ENCODE measurements at places on chromosomes 2 and 18.

- no peak for DNase-seq
These were observed 49.7 kb downstream of the SCN7A start for GRCh38 chr2:166444306-166444705.

DNA sequence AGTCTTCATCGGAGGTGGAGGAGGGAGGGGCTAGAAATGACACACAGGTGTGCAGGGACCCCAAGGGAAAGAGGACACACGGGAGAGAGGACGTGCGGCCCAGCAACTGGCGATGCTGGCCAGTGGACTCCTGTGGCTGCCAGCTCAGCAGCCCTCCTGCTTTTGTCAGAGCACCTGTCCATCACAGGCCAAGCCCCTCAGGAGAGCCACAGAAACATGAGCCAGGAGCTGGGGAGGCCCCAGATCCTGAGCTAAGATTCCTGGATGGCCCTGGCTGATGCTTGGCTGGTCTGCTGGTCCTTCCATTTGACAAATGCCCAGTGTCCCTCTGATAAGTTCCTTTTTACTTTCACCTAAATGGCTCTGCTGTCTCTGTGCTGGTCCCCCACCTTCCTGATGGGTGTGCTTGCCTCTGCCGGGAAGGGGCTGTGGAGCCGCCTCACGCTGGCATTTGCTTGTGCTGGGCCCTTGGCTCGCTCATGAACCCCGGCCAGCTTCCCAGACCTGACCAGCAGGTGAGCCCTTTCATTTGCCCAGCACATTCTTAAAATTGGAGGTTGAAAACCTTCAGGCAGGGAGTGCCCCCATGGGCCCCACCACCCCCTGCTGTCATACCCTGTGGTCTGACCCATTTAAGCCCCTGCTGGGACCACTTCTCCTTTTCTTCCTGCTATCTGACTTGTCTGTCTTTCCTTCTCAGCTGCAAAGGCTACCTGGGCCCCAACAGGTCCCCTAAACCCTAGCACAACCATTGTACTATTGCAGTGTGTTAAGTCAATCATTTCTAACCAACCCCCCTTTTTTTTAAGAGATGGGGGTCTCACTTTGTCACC, 37.3 kb downstream of the CYP27C1 start:
- no peak for DNase-seq

DNA sequence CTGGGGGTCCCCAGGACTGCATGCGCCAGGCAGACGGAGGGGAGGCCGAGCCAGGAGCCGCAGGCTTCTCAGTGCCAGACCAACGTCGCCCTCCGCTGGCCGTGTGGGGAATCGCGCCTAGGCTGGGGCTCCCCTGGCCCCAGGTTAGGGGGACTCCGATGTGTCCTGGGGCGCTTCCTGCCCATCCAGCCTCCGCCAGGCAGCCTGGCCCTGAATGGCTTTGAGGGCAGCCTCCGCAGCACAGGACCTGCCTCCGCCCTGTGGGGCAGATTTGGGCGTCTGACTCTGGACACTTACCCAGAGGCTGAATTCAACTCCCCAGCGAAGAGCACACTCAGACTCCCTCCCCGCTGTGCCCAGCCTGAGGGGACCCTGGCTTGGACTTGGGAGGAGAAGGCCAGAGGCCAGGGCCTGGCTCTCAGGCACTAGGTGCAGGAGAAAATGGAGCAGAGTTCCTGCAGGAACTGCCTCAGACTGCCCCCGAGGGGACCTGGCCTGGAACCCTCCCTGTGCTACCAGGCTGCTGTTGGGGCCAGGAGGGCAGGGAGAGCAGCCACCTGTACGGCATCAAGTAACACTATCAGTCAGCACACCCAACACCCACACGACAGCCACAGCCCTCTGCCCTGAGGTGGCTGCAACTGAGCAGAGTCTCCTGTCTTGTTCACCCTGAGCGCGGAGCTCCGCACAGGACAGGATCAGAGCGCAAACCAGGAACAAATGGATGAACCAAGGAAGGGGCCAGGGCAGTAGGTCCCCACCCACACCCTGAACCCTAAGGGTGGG, 597 bp upstream of the TEKT4 start:
- DNase-seq: no peak

GRCh38 chr2:144357623-144358373, 162.1 kb downstream of the ZEB2 start:
- DNase-seq: no peak

- DNase-seq: no peak
These were observed 473.5 kb downstream of the RIT2 start for GRCh38 chr18:42641996-42642395.

GRCh38 chr18:70288171-70288850, 534 bp upstream of the SOCS6 start:
- no peak for DNase-seq

DNA sequence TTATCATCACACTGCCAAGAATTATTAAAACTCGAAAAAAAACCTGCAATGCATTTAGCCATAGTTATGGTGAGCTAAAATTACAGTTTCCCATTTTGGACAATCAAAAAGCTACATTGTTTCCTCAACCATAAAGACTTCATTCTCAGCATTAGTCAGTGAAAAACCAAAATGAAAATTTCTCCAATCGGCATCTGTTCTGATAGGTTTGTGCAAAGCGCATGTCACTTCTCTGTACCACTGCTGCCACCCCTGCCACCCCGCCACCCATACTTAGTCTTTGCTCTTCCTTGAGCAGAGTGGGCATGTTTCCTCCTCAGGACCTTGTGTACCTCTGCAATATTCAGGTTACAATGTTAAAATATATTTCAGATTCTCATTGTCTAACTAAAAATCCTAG, 7.1 kb upstream of the ZBTB14 start:
- DNase-seq: no peak

- no peak for DNase-seq
These were observed 1339.6 kb upstream of the LRRTM1 start for GRCh38 chr2:81644189-81644588.

- DNase-seq: no peak
These were observed 138.5 kb downstream of the MEIS1 start for GRCh38 chr2:66573416-66573815.

DNA sequence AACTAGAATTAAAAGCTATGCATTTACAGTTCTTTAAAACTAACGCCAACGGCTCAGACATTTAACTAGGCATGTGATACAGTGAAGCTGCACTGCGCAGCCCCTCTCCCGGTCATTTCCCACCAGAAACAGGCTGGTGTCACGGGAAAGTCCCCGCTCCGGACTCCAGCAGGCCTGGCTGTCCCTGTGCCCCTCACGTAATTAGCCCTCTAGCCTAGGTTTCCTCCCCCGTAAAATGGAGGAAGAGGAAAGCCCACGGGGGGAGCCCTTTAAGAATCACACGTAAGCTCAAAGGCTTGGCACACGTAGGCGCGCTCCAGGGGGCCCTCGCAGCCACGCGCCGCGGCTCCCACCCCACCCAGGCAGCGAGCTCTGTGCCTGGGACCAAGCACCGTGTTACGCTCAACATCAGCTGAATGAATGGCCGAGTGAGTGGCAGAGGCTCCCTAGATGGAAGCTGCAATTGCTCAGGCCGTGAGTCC, 48.0 kb downstream of the KCNIP3 start:
- DNase-seq: no peak

- DNase-seq: no peak
These were observed 38.5 kb upstream of the MYO3B start for GRCh38 chr2:170139276-170139967.

- no peak for DNase-seq
These were observed 297.5 kb downstream of the PIEZO2 start for GRCh38 chr18:10851824-10852319.

GRCh38 chr2:170324640-170325046, 146.7 kb downstream of the MYO3B start:
- DNase-seq: no peak

DNA sequence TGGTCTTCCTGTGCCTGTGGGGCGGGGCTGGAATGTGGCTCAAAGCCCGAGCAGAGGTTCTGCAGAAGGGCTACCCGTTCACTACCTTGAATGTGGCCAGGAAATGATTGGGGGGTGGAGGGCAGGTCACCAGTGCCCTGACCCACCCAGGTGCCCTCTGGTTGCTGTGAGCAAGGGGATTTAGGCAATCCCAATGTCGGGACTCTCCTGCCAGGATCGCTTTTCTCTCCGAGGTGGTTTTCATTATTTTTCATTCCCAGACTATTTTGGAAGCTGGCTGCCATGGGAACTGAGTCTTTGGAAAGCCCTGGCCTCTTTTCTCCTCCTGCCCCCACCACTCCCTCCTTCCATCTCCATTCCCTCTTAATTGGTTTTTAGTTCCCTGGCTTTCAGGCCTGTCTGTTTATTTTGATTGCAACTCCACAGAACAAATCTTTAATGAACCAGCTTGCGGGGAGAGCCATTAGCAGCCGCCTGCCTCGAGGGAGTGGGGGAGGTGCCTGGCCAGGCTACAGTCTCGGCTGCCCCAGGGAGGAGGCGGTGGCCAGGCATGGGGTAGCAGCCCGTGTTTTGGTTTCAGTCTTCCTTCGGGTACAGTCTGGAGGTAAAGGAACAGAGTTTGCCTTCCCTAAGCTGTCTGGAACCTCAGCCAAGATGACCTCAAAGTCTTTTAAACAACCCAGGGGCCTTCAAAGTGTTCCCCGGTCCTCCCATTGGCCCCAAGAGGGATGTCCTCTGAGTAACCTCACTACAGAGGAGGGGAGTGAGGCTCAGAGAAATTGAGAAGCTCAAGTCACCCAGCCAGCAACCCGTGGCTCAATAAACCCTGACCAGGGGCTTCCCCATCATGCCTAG, 114.4 kb upstream of the HAAO start:
- no peak for DNase-seq

GRCh38 chr2:183149489-183149888, 25.2 kb downstream of the NUP35 start:
- no peak for DNase-seq

GRCh38 chr2:218694405-218695145, 16.1 kb upstream of the TTLL4 start:
- DNase-seq: no peak

- DNase-seq: no peak
These were observed 98.9 kb upstream of the CHRNA1 start for GRCh38 chr2:174863183-174863582.

GRCh38 chr2:86249579-86250391, 50.5 kb downstream of the MRPL35 start:
- no peak for DNase-seq

DNA sequence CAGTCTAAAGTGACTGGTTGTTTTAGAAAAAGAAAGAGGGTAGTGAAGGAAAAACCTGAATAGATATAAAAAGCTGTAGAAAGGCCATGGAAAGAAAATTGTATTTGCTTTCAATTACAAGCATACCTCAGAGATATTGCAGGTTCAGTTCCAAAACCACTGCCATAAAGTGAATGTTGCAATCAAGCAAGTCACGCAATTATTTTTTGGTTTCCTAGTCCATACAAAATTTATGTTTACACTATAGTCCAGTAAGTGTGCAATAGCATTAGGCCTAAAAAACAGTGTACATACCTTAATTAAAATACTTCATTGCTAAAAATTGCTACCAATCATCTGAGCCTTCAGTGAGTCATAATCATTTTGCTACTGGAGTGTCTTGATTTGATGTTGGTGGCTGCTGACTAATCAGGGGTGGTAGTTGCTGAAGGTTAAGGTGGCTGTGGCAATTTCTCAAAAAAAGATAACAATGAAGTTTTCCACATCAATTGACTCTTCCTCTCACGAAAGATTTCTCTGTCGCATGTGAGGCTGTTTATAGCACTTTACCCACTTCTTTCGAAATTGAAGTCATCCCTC, 2003.8 kb upstream of the PIK3C3 start:
- no peak for DNase-seq

DNA sequence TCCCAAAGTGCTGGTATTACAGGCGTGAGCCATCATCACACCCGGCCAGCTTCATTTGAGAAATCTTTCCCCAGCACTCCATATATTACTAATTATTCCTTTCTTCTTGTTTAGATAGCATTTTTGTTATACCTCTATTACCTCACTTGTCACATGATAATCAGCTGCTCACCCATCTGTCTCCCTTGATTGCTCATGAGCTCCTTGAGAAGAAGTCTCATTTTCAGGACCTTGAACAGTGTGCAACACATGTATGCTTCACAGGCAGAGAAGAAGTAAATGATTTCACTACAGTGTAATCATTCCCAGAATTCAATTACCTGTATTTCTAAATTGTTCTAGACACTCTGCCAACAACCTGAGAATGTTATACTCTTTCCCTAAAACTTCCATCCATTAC, 6.2 kb downstream of the PAIP2B start:
- DNase-seq: no peak

DNA sequence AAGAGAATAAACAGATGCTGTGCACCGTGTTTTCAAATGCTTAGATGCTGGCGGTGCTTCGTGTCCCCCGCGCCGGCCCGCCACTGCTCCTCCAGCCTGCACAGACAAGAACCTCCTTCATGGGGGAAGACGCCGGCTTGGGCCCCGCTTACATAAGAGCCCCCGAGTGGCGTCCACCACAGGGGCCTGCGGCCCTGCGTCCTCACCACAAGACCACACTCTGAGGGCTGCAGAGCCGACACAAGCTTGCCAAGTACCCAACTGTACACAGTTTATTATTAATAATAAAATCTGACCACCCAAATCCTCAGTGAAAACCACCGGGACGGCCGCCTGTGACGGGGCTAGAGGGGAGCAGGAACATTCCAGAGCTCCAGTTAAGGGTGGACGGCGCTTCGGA, 232.2 kb downstream of the HDAC4 start:
- DNase-seq: no peak

DNA sequence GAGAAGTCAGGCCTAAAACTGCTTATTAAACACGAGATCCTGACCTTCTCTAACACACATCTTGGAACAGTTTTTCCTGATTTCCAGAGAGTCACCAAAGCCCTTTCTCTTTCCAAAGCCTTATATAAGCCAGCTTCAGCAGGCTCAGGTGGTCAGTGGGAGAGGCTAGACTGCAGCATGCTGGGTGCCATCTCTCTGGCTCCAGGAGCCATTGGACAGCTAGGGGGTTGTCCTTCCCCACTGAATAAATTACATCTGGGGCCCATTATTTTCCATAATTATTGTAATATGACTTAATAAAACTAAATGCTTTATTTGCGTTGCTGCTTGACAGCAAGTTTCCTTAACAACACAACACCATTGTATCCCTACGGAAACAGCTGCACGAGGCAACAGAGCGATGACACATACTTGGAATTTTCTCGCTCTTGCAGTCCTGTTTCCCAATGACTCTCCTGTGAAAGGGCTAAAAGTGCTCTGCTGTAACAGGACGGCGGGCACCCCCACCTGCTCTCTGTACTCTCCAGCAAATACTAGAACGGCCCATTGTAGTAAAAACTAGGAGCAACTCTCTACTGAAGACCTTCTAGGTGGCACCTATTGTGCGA, 160.6 kb downstream of the RNF144A start:
- no peak for DNase-seq

GRCh38 chr18:67574749-67575148, 58.2 kb upstream of the DSEL start:
- DNase-seq: no peak

DNA sequence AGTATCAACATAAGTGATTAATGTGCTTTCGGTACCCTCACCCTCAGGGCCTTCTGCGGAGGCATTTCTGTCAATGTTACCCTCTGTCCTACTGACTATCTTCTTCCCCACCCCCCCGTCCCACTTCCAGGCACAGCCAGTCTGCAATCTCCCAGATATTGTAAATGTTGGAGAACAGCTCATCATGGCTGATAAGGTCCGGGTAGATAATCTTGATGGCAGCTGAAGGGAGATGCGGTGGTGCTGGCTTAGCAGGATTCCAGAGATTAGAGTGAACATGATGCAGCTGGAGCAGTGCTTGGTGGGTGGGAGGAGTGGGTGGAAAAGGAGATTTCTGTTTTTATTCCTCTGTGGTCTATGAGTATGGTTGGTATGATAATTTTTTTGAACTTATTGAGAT, 15.5 kb downstream of the GTF2A1L start:
- DNase-seq: no peak

GRCh38 chr2:97740590-97741182, 27.3 kb downstream of the ZAP70 start:
- DNase-seq: peak; percentile 35

- DNase-seq: no peak
These were observed 7.6 kb downstream of the ADRA2B start for GRCh38 chr2:96108541-96109360.

Data from T-helper 9 cell (primary cell).